Amniotic stem cell (primary cell): ENCODE measurements at places on chromosomes 5 and 9.
A peak's percentile ranks its signal among the peaks of the same experiment; 100 is the strongest.

GRCh38 chr5:133994297-133994989 lies 10.3 kb downstream of the VDAC1 start:
- DNase-seq, result no peak

GRCh38 chr5:126446498-126447224 lies 23.5 kb downstream of the GRAMD2B start:
- DNase-seq, result peak; percentile 74

- no peak for DNase-seq
Measured at GRCh38 chr5:133494923-133495246, 117.5 kb downstream of the FSTL4 start.

DNA sequence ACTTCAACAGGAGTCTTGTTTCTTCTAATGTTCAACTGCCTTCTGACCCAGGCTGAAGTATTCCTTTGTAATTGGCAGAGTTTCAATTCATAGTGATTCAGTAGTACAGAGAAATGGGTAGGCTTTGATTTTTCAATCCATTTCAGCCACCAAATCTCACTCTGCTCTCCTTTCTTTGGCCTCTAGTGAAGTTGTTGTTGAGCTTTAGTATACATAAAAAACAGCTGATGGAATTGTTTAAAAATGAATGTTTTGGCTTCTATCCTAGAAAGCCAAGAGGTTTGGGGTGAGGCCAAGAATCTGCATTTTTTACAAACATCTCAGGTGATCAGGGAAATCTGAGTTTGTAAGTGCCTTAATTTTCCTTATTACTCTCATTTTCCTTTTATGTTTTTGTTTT lies 182.9 kb upstream of the MAP1B start:
- no peak for DNase-seq

- no peak for DNase-seq
Measured at GRCh38 chr9:76267284-76267652, 127.0 kb downstream of the RFK start.

DNA sequence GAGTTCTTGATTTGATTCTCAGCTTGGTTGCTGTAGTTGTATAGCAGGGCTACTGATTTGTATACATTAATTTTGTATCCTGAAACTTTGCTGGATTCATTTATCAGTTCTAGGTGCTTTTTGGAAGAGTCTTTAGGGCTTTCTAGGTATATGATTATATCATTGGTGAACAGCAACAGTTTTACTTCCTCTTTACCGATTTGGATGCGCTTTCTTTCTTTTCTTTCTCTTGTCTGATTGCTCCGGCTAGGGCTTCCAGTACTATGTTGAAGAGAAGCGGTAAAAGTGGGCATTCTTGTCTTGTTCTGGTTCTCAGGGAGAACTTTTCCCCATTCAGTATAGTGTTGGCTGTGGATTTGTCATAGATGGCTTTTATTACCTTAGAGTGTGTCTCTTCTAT lies 158.9 kb downstream of the SAXO1 start:
- DNase-seq, result no peak

GRCh38 chr9:129895376-129896268 lies 60.4 kb downstream of the USP20 start:
- no peak for DNase-seq

DNA sequence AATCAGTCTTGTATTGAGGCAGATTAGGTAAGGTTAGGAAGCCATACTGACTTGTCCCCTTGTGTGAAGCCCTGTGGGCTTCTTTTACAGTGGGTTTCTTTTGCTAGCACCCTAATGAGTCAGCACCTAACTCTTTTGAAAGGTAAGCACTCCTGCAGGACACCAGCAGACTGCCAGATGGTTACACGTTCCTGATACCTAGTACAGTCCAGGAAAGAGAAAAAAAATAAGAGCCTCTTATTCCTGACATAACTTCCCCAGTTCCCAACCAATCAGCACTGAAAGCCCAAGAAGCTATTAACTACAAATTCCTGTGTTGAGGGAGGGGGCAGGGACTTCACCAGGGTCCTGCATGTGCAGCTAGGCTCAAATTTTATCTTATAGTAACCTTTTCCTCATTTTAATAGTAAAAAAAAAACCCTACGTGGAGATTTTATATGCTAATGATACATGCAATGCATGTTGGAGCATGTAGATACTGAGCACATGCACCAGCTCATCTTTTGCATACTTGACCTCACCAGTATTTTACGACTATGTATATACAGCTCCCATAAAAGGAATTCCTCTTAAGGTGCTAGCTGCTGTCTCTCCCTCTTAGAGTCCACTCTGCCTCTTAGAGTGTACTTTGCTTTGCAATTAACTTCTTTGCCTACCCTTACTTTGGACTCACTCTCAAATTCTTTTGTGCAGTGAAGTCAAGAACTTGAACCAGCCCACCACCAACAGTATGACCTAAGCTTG lies 84.7 kb upstream of the RORB start:
- no peak for DNase-seq

DNA sequence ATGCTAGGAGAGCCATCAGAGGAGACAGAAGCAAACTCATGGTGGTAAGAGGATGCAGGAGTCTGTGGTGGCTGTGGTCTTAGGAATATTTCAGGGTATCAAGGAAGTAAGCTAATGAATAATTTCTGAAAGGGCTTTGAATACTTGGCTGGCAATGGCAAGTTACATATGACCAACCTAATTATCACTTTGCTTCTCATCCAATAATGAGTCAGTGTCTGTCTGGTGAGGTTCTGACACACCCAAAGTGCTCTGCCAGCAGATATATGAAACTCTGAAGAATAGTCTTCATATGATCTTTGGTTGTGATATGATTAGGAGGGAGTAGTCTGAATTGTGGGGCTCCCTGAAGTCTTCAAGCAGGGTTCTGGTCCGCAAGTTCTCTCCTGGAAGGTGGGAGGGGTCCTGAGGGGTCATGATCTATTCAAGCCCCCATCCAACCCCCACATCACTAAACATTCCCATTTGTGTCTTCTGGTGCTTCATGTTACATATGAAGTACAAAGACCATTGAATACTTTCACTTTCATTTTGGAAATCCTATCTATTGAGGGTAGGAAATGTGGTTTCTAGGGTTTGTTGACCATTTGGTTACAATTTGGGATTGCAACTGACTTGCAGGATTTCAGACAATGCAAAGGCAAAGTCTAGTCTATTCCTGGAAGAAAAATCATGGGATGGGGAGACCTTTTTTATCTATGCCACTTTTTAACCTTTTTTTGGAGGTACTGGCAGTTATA lies 199.9 kb upstream of the CDKN2B start:
- DNase-seq, result no peak

GRCh38 chr5:7391814-7392692 lies 3.9 kb upstream of the ADCY2 start:
- no peak for DNase-seq
